CD8-positive, alpha-beta memory T cell (primary cell): ENCODE measurements at places on chromosomes 12 and 14. TPM values are rescaled to one million over a fixed set of nuclear protein-coding genes. Genes with fewer than 3 reads are reported as not detected.

GRCh38 chr12:132264086-132265010, 65.0 kb downstream of the GALNT9 start:
- no peaks in the 10 kb centered on the region for H3K36me3 ChIP-seq
- DNase-seq, result no peak
- no peaks in the 10 kb centered on the region for H3K4me1 ChIP-seq
- H3K27ac ChIP-seq, result no peak overlapping the region
- H3K4me3 ChIP-seq, result no peak overlapping the region

DNA sequence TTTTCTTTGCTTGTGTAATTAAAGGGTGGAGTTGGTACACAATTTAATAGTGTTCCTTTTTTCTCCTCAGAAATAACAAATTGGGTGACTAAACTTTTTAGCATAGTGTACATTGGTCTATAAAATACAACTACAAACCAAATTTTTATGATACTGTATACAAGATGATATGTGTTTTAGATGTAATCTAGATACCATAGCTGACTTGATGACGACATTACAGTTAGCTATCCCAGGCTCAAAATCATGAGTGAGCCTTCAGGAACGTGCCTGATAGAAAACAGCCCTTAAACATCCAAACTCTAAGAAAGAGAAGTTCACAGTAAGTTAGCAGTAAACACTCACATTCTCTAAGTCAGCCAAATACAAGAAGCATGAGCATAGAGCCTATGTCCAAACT, 99.0 kb upstream of the SSTR1 start:
- no peak for DNase-seq
- H3K4me1 ChIP-seq, result peaks cover under 1% of the 10 kb centered on the region
- no peaks in the 10 kb centered on the region for H3K36me3 ChIP-seq
- no peak overlapping the region for H3K27ac ChIP-seq

DNA sequence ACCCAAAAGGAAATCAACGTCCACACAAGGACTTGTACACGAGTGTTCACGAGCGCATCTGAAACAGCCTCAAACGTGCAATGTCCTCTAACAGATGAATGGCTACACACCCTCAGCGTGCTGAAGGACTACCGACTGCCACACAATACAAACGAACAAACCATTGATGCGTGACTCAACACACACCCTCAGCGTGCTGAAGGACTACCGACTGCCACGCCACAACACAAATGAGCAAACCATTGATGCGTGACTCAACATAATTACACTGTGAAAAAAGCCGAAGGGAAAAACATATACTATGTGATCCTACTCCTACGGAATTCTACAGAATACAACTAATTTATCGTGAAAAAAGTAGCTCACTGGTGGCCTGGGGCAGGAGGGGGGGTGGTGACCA, 25.1 kb upstream of the BTBD6 start:
- peaks cover 11% of the 10 kb centered on the region for H3K36me3 ChIP-seq
- no peak overlapping the region for H3K4me3 ChIP-seq
- no peaks in the 10 kb centered on the region for H3K27me3 ChIP-seq
- H3K27ac ChIP-seq, result no peak overlapping the region

Gene GPR137C
- 0.91 TPM for total RNA-seq

Gene MIP
- total RNA-seq, result not detected

Gene CLEC14A
- not detected for total RNA-seq
